ENCODE measurements at places on chromosomes 13 and 19. TPM values are rescaled to one million over a fixed set of nuclear protein-coding genes. Genes with fewer than 3 reads are reported as not detected.

TMEM221 gene
- total RNA-seq: 0.37 TPM

GRK1 gene
- total RNA-seq: not detected

C13orf46 gene
- 11.8 TPM for total RNA-seq

CDC42EP5 gene
- 14.9 TPM for total RNA-seq

SMARCA4 gene
- 95.5 TPM for total RNA-seq

CBARP gene
- total RNA-seq: 1.1 TPM

DAND5 gene
- total RNA-seq: 0.26 TPM

PGLYRP1 gene
- not detected for total RNA-seq

DNA sequence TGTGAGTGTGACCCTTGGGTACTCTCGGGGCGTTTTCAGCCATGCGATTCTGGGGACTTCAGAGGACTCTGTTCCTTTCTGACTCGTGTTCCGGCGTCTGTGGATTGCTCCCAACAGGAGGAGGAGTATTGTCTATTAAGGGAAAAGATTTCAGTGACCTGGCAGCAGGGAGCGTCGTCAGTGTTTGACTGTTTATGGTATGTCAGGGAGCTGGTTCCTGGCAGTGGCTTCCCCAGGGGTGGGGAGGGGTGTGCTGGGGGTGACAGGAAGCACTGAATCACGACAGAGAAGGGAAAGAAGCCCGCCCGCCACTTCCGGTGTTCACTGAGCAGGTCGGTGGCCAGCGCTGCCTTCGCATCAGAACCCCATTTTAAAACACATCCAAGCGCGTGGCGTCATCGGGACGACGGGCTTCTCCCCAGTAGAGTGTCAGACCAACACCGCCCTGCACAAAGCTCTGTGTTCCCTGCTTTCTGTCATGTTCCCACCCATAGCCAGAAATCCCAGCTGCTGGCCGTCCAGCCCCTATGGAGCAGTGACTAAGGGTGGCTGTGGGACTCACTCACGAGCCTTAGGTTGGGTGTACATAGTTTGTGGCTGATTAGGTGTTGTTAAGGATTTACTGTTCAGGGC lies 33.8 kb downstream of the COL4A2 start:
- DNase-seq: peak; percentile 82

DNA sequence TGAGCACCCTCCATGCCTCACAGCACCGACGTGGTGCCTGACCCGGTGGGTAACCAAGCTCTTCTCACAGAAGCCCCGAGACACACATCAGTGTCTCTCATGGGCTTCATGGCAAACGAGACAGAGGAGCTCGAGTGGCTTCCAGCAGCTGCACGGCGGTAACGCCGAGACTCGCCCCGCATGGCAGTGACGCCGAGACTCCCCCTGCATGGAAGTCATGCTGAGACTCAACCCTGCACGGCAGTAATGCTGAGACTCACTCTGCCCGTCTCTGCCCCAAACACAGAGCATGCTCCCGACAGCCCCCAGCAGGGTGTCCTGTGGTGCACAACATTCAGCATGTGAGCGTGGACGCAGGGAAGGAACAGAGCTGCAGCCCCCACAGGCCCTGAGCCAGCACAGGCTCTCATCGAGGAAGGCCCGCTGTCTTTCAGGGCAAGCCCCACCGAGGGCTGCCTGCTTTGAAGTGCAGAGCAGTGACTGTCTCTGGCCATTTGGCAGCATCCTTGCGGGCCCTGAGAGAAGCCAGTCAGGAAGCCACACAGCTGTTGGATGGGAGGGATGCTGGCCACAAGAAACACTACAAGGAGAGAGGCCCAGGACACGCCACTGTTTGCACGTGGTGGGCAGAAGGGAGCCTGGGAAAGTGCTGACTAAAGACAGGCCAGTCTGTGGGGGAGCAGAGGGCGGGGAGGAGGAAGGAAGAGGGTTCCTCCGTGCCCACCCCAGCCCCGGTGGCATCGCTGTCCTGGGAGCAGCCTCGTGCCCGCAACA lies 9.5 kb downstream of the GAS6 start:
- peak; percentile 59 for DNase-seq

GRCh38 chr19:43595605-43595998 lies 332 bp downstream of the IRGQ start:
- no peak for DNase-seq

- no peak for DNase-seq
These were observed 167.1 kb downstream of the FGF9 start for GRCh38 chr13:21837841-21838551.

- DNase-seq: no peak
These were observed 37.3 kb upstream of the ZNF536 start for GRCh38 chr19:30334841-30335240.

DNA sequence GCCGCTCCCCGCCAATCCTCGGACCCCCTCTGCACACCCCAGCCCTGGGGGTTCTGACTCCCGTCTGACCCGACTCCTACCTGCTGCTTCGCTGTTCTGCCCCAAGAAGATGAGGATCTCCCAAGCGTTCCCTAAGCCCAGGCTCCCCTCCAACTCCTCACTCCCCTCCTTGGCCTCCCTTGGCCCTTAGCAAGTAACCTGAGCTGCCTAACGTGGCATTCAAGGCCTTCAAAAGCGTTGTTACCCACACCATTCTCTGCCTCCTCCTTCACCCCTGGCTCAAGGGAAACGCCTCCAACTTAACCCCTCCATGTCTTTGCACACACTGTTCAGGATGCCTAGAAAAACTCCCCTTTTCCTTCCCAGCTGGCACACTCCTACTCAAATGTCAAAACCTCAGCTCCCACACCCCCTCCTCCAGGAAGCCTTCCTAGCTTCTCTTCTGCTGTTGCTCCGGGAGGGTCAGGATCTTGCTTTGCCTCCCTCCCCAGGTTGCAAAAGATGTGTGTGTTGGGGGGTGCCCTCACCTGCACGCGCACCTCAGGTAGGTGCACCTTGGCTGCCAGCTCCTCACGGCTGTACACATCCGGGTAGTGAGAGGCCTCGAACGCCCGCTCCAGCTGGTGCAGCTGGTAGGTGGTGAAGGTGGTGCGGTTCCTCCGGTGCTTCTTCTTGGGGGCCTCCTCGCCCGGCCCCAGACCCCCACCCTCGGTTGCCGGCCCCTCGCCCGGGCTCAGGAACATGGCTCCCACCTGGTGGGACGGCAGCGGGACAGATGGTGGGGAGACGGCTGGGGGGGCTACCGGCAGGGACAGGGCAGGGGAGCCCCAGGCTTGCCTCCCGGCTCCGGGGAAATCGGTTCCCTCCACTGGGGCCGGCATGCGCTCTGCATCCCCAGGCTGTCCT lies 775 bp downstream of the RAX2 start:
- no peak for DNase-seq

DNA sequence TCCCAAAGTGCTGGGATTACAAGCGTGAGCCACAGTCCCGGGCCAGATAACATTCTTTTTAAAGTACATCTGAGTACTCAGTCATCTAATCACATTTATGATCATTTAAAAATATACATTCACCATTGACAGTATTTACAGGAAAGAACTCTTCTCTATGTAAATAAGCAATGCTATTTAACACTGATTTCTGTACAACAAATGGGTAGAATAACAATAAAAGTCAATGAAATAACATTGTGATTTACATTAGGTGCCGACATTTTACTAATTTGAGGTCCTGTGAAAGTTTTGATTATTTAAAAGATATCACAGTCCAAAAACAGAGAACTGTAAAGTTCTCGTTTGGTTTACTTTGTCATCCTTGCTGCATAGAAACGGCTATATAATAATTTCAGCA lies 1763.7 kb downstream of the SLITRK1 start:
- no peak for DNase-seq

GRCh38 chr19:35098413-35099049 lies 17.1 kb upstream of the FXYD3 start:
- DNase-seq: no peak

DNA sequence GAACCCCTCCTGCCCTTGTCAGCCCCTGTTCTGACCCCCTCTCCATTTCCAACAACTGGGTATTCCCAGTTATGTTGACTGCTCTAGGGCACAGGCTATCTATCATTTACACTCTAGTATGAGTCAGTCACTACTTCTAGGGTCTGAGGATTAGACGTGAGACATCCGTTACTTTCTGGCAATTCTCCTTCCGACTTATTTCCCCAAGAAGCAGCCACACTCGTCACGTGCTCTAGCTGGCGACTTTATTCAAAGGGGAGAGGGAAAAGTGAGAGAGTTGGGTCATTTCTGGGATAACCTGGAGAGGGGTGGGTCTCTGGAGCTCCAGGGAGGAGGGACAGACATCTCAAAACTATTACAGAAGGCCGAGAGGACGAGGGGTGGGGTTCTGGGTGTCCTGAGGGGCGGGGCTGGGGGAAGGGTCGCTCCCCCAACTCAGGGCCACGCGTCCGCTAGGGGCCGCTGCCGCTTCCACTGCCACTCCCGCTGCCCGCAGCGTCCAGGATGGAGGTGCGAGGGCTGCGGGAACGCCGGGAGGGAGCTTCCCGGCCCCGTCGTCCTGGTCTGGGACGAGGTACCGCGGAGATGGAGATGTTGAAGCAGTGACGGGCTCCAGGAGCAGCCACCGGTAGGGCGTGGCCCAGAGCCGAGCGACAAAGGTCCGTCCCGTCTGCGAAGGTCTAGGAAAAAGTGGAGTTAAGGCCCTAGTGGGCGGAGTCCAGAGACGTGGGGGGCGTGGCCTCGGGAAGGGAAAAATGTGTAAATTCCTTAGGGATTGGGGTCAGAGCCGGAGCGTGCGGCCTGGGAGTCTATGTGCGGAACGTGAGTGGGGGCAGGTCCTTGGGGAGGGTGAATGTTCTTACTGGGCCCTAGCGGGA lies 8.9 kb downstream of the RTBDN start:
- DNase-seq: no peak

DNA sequence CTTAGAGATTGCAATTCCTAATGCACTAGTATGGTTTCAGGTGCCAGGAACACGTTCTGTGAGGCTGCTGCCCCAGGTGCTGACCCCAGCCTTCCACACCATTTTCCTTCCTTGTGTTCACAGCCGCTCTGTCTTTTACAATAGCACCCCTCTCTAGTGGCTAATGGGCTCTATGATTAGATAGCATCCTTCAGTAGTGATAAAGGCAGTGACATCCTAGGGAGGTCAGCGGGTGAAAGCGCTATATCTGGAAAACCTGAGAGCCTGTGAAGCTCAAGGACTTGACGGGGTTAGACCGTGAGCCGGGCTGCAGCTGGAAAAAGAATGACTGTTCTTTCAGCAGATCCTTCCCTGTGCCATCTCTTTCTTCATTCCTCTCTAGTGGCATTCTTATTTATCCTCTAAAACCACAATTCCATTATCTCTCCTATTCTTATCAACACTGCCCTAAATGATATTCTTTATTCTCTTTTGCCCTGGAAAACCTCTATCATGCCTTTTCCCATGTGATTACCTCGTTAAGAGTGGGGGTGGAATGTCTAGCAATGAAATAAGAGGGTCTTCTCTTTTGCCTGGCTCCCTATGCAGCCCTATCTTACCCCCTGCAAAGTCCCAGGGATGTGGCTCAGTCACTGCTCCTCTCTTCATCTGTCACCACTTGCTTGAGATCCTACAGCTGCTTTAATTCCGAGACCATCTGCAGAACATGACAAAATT lies 21.8 kb downstream of the ALOX5AP start:
- DNase-seq: no peak

GRCh38 chr13:83221256-83221655 lies 661.0 kb downstream of the SLITRK1 start:
- DNase-seq: no peak

- DNase-seq: no peak
These were observed 8.8 kb downstream of the ZNF724 start for GRCh38 chr19:23241419-23241818.

DNA sequence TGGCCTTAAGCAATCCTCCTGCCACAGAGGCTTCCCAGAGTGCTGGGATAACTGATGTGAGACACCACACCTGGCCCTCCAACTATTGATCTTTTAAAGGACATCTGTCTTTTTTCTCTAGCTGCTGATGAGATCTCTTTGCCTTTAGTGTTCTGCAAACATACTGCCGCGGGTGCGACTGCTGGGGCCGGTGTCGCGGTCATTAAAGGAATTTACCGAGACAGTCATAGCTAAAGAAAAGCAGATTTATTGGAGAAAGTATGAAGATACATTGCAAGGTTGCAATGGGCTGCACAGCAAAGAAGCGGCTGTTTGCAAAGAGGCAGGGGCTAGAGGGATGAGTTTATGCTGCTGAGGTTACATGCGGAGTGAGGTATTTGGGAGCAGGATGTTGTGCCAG lies 31.2 kb upstream of the LRRC4B start:
- DNase-seq: no peak

DNA sequence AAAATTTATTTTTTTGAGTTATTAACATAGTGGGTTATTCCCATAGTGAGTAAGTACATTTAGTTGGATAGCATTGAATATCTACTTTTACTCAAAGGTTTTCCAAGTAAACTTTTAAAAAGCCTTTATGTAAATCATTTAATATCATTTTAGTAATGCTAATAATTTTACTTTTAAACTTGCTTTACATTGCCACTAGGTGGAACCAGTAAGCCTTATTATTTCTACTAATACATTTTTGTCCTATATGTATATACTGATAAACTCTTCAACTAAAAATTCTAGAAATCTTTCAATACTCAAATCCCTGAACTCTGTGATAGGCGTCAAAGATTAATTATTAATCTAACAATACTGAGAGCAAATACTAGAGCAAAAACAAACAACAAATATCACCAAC lies 1709.2 kb upstream of the PCDH20 start:
- DNase-seq: no peak

GRCh38 chr13:101893021-101893420 lies 440.5 kb downstream of the ITGBL1 start:
- DNase-seq: no peak

GRCh38 chr13:33057019-33057780 lies 41.0 kb downstream of the KL start:
- no peak for DNase-seq

- no peak for DNase-seq
These were observed 23.5 kb downstream of the ZNF180 start for GRCh38 chr19:44476559-44477408.

DNA sequence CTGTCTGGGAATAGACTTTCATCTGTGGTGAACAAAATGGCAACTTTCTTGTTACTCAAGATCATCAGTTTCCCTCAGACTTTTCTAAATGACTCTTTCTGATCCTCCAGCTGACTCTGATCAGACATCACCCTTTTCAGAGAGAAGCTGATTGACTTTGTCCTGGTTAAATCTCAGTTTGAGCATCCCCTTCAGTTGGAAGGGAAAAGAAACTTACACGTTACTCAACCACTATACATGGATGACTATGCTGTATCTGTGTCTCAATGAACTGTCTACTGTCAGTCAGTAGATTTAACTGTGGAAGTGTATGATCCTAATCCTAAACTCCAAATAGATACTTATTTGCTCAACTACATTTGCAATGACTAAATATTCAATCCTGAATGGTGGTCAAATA lies 118.5 kb downstream of the NALCN start:
- DNase-seq: no peak

Measured in mucosa of gallbladder (tissue), 1 donor.